ENCODE measurements at places on chromosomes 6 and 20.

DNA sequence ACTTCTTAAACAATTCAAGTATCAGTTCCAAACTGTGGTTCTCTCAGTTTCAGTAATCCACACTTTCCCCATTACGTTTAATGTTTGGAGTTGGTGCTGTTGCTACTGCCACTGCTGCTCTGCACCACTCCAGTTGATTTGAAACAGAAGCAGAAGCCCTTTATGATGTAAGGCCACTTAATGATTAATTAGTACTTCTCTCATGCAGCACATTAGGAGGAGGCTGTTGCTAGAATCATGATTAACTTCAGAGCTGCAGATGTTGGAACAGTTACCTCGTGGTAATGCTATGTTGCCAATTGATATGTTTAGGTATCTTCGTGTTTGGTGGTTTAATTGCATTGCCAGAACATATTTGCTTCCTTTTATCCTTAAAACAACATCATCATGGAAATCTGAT lies 986.2 kb upstream of the CITED2 start:
- DNase-seq = no peak

DNA sequence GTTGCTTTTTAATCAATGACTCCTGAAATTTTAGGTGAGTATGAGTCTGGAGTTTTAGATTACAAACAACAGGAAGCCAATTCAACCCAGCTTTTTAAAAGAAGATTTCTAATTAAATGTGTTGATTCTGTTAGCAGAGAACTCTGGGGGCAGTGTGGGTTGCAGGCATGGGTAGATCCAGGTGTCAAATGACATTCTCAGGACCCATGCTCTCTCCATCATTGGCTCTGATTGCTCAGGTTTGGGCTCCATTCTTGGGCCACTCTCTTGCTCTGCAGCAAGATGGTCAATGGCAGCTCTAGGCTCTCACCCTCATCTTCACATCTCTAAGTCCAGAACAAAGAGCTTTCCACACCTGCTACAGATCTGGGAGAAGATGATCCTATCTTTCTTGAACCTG lies 463.7 kb downstream of the PREX1 start:
- no peak for DNase-seq

DNA sequence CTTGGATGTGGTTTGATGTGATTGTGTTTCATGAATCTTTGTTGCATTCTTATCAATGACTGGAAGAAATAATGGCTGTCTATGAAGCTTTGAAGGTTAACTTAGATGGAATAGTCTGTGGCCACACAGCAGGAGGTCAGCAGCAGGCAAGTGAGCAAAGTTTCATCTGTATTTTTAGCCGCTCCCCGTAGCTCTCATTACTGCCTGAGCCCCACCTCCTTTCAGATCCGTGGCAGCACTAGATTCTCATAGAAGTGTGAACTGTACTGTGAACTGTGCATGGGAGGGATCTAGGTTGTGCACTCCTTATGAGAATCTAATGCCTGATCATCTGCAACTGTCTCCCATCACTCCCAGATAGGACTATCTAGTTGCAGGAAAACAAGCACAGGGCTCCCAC lies 660.2 kb downstream of the EPHA7 start:
- DNase-seq = no peak

GRCh38 chr6:160238761-160239751 lies 19.6 kb downstream of the SLC22A2 start:
- no peak for DNase-seq

DNA sequence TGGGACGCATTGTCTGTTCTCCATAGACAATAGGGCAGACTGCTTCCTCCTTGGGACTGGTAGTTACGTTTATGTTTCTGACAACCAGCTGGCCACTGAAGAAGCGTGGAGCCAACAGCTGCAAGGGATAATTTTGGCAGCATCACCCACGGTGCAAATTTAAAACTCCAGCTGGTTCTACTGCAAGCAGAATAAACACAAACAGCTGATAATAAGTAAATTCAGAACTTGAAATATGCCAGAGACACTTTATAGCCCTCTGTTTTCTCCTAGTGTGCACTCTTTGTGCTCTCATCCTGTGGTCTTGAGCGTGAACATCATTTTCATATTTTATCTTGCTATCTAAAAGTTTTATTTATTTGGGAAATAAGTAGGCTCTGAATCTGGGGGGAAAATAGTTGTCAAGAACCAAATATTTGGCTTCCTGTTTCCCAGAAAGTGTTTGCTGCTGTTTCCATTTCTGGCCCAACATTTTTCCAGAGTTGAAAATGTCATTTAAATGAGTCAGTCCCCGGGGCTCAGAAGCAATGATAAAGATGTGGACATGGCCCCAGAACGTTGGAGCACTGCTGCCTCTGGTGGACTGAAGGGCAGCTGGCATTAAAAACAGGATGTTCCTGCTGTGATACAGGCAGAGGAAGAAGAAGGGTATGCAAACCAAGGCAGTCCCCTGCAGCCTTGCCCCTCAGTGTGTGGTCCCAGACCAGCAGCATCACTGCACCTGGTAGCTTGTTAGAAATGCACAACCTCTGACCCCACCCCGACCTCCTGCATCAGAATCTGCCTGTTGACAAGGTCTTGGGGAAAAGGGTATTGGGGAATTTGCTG lies 12.5 kb upstream of the THBD start:
- DNase-seq = peak; percentile 85

- DNase-seq = no peak
Measured at GRCh38 chr6:26520237-26520849, 17.8 kb upstream of the HMGN4 start.

DNA sequence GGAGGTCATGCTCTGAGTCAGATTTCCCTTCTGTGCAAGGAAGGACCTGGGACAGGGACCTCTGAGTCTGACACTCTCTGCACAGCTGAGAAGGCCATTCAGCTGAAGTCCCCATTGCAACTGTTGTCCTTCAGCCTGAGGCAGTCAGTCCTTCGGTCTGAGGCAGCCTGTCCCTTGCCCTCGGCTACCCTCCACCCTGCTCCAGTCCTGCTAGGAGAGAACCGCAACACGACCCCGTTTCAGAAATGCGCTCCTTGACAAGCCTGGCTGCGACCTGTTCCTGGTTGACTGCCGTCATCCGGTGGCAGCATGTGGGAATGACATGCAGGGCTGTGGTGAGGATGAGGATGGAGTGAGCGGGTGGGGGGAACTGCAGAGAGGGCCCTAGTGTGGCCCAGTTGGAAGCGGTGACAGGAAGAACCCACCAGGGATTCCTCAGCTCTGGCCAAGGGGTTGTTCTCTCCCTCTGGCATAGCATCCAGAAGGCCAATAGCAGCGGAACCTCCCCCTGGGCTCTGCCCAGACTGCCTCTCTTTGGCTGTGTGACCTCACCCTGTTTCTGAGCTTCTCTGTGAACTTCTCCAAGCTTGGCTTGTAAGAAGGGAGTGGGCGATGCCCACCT lies 40.3 kb upstream of the ANGPT4 start:
- peak; percentile 84 for DNase-seq

DNA sequence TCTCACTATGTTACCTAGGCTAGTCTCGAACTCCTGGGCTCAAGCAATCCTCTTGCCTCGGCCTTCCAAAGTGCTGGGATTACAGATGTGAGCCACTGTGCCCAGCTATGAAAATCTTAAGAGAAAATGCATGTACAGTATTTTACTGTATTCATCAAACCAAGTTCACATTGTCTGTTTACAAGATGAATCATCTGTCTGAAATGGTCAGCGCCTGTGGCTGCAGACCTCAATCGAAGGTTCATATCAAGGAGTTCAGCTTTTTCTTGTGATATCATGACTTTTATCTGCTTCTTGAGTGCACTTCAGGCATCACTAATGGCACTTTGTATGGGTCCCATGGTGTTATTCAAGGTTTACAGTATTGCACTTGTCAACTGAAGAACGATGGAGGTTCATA lies 155.1 kb downstream of the SLC16A10 start:
- no peak for DNase-seq

All from AG20443 (cell line).